ENCODE measurements at places on chromosomes 3 and 15.

DNA sequence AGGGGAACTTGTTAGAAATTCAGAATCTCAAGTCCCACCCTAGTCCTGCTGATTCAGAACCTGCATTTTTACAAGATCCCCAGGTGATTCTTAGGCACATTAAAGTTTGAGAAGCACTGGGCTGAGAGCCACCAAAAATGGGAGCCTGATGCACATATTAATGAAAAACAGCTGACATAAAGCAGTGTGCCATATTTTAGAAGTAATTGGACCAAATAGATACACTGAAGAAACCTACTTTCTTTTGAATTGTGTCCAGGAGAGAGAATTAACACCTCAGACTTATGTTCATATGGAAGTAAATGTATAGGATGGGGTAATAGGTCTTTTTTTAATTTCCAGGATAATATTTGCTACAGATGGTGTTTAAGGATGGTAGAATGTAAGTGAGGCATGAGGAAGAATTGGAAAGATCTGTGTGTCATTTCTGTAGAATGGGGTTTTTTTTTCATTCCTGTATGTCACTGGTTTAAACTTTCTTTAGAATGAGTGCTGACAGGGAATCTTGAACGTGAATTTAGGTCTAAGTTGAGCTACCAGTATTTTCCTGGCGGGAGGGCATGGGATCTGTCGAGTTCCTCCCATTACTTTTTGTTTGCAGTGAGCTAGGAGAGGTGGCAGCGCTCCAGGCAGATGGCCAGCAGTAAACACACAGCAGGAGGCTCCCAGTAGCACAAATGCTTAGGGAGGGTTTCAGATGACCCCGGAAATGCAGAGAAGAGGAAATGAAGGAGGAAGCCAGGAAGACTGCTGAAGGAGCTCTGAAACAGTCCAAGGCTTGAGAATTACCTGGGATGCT lies 185.6 kb downstream of the PLCL2 start:
- no peak for DNase-seq

DNA sequence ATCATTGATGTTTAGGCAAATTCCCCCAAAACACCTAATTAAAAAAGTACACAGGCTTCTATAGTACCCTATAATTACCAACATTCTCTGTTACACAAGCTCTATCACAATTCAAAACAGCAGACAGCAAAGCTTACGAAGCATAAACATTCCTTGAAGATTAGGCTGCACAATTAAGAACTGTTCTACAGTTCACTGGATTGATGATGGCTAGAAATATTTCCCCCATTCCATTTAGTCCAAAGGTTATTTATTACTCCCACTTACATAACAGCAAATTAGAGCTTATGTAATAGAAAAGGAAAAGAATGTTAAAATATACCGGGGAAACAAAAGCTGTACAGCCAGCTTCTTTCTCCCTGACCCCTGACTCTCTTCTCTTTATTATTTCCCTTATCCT lies 49.3 kb downstream of the UACA start:
- no peak for DNase-seq

DNA sequence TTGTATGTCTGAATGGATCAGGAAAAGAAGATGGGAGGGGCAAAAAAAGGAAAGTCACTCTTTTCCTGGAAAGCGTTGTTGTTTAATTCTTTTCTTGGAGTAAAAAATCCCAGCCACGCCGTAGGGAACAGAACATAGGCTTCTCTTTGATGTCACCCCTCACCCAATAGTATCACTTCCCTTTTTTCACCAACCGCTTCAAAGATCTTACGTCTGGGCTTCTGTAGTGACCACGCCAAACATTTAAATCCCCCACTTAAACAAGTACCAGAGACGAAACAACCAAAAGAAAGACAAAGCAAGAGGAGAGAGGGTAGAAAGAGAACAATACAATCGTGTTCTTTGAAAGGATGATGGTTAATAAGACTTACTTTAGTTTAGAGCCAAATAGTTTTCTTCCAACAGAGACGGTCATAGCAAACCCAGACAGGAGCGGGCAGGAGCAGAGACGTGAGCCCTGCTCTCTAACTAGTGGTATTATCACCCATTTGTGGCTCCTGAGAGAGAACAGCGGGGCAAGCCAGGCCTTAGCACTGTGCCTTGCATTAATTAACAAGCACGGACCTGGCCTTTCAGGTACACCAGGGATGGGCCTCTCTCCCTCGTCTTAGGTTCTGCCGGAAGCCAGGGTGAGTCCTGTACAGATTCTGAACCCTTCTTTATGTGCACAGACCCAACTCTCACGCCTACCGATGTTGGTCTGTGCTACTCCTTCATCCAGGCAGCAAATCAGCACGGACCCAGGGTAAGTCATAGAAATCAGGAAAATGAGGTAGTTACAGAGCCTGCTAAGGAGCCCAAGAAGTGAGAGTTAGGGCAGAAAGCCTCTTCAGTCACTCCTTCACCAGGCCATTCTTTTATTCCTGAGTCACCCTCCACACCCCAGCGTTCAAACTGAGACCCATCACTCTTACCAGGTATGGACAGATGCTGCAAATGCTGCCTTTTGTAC lies 28.2 kb upstream of the BCL6 start:
- no peak for DNase-seq

DNA sequence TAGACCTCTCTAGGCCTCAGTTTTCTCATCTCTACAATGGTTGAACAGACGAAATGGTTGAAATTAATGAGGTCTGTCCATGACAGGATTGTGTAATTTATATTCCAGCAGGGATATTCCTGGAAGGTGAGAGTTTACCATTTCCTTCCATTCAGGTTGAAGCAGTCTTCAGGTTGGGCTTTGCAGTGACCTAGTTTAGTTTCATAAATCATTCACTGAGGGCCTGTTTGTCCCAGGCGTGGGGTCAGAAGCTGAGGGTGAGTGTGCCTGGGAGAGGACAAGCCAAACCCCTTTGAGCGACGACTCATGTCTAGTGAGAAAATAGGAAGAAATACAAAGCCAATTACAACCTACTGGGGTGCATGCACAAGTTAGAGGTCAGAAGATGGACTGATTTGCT lies 57.2 kb upstream of the CACNA2D3 start:
- no peak for DNase-seq

- no peak for DNase-seq
Measured at GRCh38 chr3:189227249-189227648, 55.5 kb downstream of the TPRG1 start.

- DNase-seq, result peak; percentile 40
Measured at GRCh38 chr15:76336254-76337058, at the start of gene ISL2. Gene ISL2 (plus strand): TSS chr15:76336773. CDS start chr15:76336884, 111 bp downstream.

GRCh38 chr15:69979783-69980182 lies 117.9 kb downstream of the TLE3 start:
- no peak for DNase-seq

DNA sequence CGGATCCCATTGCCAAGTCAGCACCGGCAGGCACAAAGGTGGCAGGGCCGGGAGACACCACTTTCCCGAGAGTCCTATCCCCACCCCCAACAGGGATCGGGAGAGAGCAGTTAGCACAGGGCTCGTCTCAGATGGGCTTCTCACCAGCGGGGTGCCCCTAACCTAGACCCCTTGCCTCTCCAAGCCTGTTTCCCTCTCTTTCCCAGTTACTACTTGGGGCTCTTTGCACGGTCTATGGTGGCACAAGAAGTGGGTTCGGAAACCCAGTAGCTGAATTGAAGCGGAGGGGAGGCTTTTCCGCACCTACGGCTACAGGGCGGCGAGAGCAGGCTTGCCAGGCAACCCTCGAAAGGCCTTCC lies 383 bp upstream of the EFCC1 start:
- DNase-seq, result no peak

GRCh38 chr3:57538465-57538864 lies 5.7 kb downstream of the DNAH12 start:
- DNase-seq, result no peak

DNA sequence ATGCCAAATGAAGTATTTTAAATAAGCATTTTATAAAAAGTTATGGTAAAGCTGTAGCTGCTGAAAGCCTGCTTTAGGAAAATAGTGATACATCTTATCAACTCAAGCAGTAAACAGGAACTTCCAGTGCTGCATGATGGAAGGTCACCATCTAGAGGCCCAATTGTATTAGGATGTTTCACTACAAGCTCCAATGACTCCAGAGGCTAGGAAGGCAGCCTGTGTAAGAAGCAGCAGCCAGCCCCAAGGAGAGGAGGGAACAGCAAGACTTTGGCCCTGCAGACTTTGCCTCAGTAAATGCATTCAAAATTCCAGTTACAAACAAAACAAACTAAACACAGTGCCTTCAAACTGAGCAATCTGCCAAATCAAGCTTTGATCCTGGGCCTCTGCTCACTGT lies 32.1 kb downstream of the ILDR1 start:
- DNase-seq, result no peak

GRCh38 chr15:70438776-70439175 lies 324.6 kb downstream of the UACA start:
- no peak for DNase-seq

- no peak for DNase-seq
Measured at GRCh38 chr3:59084583-59084982, 34.8 kb upstream of the CFAP20DC start.

- DNase-seq, result peak; percentile 77
Measured at GRCh38 chr3:170358042-170359010, 811 bp downstream of the SKIL start.

GRCh38 chr3:42134867-42135464 lies 43.8 kb downstream of the TRAK1 start:
- no peak for DNase-seq

GRCh38 chr3:111548092-111548491 lies 6.1 kb downstream of the CD96 start:
- DNase-seq, result no peak

GRCh38 chr15:65060641-65061397 lies 7.0 kb downstream of the RASL12 start:
- no peak for DNase-seq

DNA sequence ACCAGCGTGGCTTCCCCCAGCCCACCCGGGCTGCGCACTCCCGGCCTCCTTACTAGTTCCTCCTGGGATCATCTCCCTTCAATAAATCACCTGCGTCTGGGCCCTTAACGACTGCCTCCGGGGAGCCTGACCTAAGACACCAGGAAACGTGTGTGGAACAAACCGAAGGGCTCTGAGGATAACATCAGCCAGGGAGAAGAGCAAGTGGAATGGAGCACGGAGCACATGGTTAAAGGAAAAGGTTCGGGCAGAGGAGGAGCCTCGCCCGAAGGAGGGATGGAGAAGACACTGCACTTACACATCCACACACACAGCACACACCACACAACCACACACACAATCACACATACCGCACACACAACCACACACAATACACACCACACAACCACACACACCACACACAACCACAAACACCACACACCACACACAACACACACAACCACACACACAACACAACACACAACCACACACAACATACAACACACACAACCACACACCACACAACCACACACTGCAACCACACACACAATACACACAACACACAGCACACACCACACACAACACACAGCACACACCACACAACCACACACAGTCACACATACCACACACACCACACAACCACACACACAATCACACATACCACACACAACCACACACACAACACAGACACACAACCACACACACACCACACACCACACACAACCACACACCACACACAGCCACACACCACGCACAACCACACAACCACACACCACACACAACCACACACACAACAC lies 24.7 kb downstream of the CPN2 start:
- DNase-seq, result no peak

- DNase-seq, result no peak
Measured at GRCh38 chr3:61562042-61562720, 810 bp downstream of the PTPRG start.

GRCh38 chr3:43620831-43621655 lies 768 bp downstream of the ANO10 start:
- DNase-seq, result no peak

DNA sequence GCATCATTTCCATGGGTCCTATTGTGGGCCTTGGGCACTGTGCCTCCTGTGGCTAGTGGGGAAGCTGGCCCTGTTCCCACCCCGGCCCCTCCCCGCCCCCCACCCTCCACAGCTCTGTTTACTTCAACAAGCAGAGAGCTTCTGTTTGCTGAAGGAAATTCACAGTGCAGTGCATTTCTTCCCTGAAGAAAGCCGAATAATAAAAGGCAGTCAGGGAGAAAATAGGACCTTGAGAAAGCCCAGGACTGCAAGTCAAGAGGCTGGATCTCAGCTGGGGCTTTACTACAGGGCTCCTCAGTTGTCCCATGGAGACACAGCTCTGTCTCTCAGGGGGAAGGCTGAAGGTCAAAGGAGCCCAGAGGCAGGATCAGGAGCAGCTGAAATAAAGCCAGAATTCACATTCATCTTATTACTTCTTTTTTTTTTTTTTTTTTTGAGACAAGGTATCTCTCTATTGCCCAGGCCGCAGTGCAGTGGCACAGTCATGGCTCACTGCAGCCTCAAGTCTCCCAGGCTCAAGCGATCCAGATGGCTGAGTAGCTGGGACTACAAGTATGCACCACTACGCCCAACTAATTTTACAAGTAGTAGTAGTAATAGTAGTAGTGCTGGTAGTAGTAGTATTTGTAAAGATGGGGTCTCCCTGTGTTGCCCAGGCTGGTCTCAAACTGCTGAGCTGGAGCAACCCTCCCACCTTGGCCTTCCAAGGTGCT lies 33.0 kb upstream of the LACTB start:
- DNase-seq, result no peak

DNA sequence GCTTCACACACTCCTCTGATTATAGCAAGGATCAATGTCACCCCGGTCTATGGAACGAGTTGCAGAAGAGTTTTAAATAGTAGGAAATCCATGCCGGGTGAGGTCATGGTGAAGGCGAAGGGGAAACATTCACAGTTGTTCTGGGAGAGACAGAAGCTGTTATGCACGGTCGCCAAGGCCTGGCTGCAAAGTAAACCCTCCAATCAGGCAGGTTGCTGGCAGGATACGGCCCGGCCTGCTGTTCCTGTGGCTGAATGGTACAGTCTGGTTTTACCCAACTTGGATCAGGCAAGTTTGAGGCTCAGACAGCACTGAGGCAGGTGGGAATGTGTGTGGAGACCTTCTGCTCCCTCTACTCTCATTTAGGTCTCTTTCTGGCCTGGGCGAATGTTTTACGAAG lies 45.3 kb upstream of the ATP2B2 start:
- DNase-seq, result no peak

DNA sequence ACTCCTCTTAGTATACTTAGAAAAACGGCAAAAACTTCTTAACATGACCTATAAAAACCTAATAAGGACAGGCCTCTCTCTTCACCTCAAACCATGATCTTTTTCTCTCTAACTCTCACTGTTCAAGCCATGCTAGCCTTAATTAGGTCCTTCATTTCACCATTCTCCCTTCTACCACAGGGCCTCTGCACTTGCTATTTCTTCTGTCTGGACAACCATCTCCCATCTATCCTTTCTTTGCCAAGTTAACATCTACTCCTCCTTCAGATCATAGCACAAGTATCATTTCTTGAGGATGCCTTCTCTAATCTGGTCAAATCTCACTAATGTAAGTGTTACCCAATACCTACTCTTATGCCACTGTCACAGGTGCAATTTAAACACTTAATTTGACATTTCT lies 39.1 kb downstream of the TMCC1 start:
- DNase-seq, result no peak

GRCh38 chr15:69712991-69713390 lies 260.4 kb downstream of the RPLP1 start:
- no peak for DNase-seq

GRCh38 chr3:127408684-127409420 lies 121.0 kb upstream of the PRR20G start:
- no peak for DNase-seq

GRCh38 chr3:173045770-173046382 lies 95.2 kb downstream of the SPATA16 start:
- DNase-seq, result no peak

- DNase-seq, result no peak
Measured at GRCh38 chr3:40869939-40870338, 329.4 kb upstream of the CTNNB1 start.

- DNase-seq, result no peak
Measured at GRCh38 chr15:35107122-35107521, 22.0 kb upstream of the NANOGP8 start.
